Uterus (tissue), 4 donors: ENCODE measurements at places on chromosomes 11 and 22. TPM values are rescaled to one million over a fixed set of nuclear protein-coding genes. Genes with fewer than 3 reads are reported as not detected.

The ASRGL1 gene
- total RNA-seq, result 31.6 TPM

The FADS1 gene
- 51.5 TPM for total RNA-seq

GRCh38 chr11:113270080-113270479 lies 44.3 kb upstream of the TTC12 start:
- H3K27ac ChIP-seq, result no peak overlapping the region
- H3K4me3 ChIP-seq, result no peak overlapping the region
- no peak for DNase-seq
- H3K27me3 ChIP-seq, result no peaks in the 10 kb centered on the region
- no peaks in the 10 kb centered on the region for H3K36me3 ChIP-seq

DNA sequence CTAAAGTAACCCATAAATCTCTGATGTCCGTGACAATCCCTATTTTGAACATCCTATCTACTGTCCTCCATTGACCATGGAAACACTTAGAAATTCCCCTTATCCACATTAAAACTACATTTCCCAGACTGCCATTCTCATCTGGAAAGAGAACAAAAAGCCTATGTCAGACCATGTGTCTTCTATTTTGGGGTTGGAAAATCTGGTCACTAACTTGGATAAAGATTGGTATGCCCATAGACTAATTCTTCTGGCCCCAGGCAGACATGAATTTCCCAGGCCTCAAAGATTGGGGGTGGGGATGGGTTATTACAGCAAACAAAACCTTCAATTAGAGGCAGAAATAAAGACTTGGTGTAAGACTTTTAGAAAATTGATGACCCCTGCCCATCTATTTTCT lies 30.9 kb upstream of the CREB3L1 start:
- no peaks in the 10 kb centered on the region for H3K4me1 ChIP-seq
- H3K27me3 ChIP-seq, result no peaks in the 10 kb centered on the region
- no peaks in the 10 kb centered on the region for H3K36me3 ChIP-seq
- H3K27ac ChIP-seq, result no peak overlapping the region
- no peak overlapping the region for H3K4me3 ChIP-seq

The KDM4D gene
- total RNA-seq, result not detected

GRCh38 chr11:65504674-65505465 lies 6.0 kb downstream of the MALAT1 start:
- H3K4me3 ChIP-seq, result peak overlapping the region; percentile 85
- H3K27me3 ChIP-seq, result no peaks in the 10 kb centered on the region
- no peak for DNase-seq
- H3K36me3 ChIP-seq, result no peaks in the 10 kb centered on the region

GRCh38 chr11:16776711-16777612 lies 38.5 kb downstream of the C11orf58 start:
- H3K4me3 ChIP-seq, result no peak overlapping the region
- no peak overlapping the region for H3K27ac ChIP-seq
- H3K4me1 ChIP-seq, result no peaks in the 10 kb centered on the region
- no peaks in the 10 kb centered on the region for H3K36me3 ChIP-seq

DNA sequence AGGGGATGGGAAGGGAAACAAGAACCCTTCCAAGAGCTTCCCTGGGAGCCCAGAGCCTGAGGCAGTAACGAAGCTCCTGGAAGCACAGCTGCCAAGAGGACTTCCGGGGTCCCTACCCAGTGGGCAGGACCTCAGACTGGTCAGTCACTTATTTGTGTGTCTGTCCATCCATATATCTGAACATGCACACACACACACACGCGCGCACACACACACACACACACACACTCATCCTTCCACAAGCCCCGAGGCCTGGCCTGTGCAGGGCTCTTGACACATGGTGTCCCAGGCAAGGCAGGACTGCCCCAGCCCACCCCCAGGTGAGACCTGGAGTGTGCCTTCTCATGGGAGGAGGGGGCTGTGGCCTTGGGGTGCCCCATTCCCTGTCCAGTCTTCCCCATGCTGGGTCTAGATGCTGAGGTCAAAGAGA lies 44.9 kb downstream of the IGLL5 start:
- DNase-seq, result no peak
- no peaks in the 10 kb centered on the region for H3K27me3 ChIP-seq
- H3K27ac ChIP-seq, result no peak overlapping the region

The OR4S2 gene
- not detected for total RNA-seq

The B4GALNT4 gene
- 1.8 TPM for total RNA-seq

DNA sequence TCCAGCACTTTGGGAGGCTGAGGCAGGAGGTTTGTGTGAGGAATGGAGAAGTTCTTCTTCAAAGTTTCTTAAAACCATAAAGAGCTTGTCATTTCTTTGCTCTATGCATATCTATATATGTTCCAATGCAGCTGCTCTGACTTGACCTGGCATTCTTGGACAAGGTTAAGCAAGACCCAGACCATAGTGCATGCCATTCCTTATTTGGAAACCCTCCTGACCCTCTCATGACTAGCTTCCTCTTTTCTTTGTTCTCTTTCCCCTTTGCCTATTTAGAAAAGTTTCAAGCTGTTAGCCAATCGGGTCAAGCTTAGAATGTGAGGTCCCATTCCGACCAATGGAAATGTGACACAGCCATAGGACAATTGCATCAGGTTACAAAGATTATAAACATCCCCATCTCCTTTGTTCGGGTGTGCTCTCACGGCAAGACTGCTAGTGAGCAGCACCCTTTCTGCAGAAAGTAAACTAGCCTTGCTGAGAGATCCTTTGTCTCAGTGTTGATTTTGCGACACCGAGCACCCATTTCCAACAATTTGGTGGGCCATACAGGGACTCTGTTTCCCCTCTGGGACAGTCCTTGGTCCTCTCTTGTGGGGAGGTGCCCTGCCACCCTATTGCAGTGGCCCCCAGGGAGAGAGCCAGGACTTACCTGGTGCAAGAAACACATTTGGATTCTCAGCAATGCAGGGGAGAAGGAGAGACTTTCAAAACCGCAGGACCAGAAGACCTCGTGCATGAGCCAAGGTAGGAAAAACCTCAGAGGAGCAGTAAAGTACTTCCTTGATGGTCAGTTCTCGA lies 39.9 kb upstream of the ANO1 start:
- no peak for DNase-seq
- H3K36me3 ChIP-seq, result no peaks in the 10 kb centered on the region

DNA sequence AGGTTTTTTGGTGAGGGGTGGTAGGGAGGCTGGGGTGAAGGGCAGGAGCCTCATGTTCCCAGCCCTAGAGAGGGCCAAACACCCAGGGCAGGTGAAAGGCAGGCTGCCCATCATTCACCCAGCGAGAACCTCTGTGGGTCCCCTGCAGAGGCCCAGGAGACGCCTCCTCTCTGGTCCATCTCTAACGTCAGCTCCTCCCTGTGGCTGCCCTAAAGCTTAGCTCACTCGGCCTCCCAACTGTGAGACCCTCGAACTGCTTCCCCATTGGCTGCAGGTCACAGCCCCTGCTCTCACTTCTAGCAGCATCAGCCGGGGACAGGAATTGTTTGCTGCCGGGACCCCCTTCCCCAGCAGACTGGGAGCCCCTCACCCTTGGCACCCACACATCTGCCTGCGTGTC lies 615 bp upstream of the NFAM1 start:
- peaks cover 4% of the 10 kb centered on the region for H3K4me1 ChIP-seq
- no peaks in the 10 kb centered on the region for H3K27me3 ChIP-seq
- no peaks in the 10 kb centered on the region for H3K36me3 ChIP-seq
- H3K4me3 ChIP-seq, result no peak overlapping the region

DNA sequence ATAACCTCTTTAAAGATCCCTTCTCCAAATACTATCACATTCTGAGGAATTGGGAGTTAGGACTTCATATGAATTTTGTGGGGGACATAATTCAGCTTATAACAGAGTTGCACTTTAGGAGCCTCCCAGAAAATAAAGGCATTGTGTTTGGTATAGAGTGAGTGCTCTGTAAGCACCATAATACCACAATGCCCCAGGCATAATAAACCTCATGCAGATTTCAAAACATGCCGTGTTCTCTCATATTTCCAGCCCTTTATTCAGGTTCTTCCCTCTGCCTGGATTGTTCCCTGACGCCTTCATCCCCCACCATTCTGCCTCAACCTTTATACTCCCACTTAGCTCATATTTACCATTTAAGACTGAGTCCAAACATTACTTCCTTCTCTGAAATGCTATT lies 398.8 kb upstream of the FAT3 start:
- H3K27me3 ChIP-seq, result no peaks in the 10 kb centered on the region
- no peaks in the 10 kb centered on the region for H3K4me1 ChIP-seq
- DNase-seq, result no peak
- H3K27ac ChIP-seq, result no peak overlapping the region
- no peak overlapping the region for H3K4me3 ChIP-seq

The TUBA8 gene
- 0.90 TPM for total RNA-seq

DNA sequence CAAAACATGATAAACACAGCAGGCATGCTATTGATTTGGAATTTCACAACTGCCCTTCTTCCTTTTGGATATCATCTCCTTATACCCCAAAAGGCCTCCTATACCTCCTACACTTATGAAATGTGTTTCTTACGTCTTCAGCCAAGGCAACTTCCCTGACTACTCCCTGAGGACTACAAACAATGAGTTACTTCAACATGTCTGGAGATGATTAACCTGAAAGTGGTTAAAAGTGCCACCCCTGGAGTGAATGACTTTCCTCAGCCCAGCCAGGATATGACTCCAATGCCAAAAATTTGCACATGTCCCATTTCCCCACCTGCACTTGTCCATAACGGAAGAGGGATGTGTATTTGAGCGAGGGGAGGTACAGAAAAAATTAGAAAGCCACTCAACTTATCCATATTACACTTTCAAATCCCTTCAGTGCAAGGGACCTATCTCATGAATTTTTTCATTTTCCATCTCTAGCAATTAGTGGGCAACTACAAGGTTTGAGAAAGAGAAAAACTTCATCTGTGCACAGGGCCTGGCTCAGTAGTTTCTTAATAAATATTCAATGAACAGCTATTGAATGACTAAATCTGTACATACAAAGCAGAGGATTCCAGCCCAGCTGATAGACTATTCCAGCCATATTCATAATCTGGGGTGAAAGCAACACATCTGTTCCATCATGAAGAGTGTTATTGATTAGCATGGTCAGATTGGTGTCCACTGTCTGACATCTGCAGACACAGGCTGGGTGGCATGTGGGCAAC lies 36.8 kb downstream of the KIRREL3 start:
- no peak overlapping the region for H3K27ac ChIP-seq
- no peaks in the 10 kb centered on the region for H3K36me3 ChIP-seq
- no peaks in the 10 kb centered on the region for H3K27me3 ChIP-seq
- no peak for DNase-seq
- H3K4me1 ChIP-seq, result no peaks in the 10 kb centered on the region

DNA sequence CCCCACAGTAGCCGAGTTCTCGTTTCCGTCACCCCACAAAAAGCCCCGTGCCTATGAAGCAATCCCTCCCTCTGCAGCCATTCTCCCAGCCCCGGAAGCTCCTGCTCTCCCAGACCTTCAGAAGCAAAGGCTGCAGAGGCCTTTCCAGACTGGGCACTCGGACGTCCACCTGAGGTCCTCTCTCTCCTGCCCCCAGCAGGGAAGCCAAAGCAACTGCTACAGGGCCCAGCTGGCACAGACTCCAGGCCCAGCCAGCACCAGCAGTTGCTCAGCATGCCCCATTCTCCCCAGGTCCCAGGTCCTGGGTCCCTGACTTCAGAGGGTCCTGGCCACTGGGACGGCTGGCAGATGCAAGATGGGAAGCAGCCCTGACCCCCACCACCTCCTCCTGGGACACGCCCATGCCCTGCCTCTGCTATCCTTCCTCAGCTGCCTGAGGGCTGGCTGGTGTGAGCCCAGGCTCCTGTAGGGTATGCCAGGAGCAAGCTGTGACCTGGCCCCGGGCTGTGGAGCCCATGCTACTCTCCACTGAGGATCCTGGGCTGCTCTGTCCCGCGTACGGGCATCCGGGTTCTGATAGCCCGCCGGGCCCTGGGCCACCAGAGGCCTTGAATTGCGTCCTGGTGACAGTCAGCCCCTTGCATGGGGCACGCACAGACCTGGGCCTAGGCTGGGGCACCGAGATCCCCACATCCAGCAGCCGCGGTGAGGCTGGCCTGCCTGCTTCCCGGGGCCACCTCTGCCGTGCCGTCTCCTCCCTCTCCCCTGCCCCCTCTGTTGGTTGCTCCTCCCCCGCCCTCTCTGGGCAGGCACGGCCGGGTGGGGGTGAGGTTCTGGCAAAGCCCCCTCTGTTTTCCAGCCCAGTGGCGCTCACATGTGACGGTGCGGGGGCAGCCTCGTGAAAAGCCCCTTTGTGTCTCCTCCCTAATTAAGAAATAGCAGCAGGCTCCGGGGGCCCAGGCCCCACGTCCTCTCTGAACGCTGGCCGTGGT lies 1310.3 kb downstream of the BRD1 start:
- H3K27ac ChIP-seq, result no peak overlapping the region
- DNase-seq, result no peak
- H3K36me3 ChIP-seq, result no peaks in the 10 kb centered on the region
- H3K4me1 ChIP-seq, result no peaks in the 10 kb centered on the region

DNA sequence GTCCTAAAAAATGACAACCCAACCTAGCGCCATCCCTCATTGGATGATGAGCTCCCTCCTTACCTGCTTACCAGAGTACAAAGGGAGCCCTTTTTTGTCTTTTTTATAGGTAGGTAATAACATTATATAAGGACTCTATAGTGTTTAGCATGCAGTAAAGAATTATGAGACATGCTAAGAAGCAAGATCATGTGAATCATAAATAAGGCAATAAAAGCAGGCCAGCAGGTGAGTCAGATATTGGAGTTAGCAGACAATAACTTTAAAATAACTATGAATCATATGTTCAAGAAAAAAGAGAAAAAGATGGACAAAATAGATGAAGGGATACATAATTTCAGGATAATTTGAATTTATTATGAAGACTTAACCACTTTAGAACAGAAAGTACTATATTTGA lies 81.5 kb downstream of the GRK3 start:
- H3K36me3 ChIP-seq, result no peaks in the 10 kb centered on the region
- H3K27me3 ChIP-seq, result no peaks in the 10 kb centered on the region
- no peak overlapping the region for H3K4me3 ChIP-seq
- no peaks in the 10 kb centered on the region for H3K4me1 ChIP-seq

- H3K4me3 ChIP-seq, result no peak overlapping the region
- H3K36me3 ChIP-seq, result no peaks in the 10 kb centered on the region
- no peaks in the 10 kb centered on the region for H3K27me3 ChIP-seq
- no peaks in the 10 kb centered on the region for H3K4me1 ChIP-seq
These were observed 37.8 kb downstream of the OSBP2 start for GRCh38 chr22:30732426-30732825.

GRCh38 chr22:28029956-28030355 lies 110.9 kb upstream of the PITPNB start:
- DNase-seq, result no peak
- peak overlapping the region; percentile 61 for H3K27ac ChIP-seq
- peaks cover 6% of the 10 kb centered on the region for H3K4me1 ChIP-seq

- no peak for DNase-seq
- H3K27me3 ChIP-seq, result no peaks in the 10 kb centered on the region
- H3K4me3 ChIP-seq, result no peak overlapping the region
These were observed 52.9 kb downstream of the GAB4 start for GRCh38 chr22:16955081-16955480.

DNA sequence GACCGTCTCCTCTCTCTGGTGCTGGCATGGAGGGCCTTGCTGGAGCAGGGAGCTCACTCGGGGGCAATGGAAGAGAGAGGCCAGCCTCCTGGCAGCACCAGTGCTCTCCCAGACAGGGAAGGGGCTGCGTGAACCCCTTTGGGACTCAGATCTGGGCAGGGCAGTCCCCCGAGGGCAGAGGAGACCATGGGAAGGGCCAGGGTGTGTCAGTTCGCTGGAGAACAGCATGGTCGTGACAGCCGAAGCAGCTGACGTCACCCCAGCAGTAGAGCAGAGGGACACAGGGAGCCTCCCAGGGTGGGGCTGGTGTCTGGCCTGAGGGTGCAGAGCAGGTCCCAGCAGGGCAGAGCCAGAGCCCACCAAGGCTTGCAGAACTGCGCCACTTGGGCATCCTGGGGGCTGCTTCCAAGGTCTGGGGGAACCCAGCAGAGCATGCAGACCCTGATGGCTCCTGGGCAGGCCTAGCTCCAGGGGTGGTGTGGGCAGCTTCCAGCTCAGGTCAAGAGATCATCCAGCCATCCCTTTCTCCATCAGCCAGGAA lies 71.0 kb upstream of the KCNQ1OT1 start:
- H3K27me3 ChIP-seq, result no peaks in the 10 kb centered on the region
- no peak for DNase-seq
- H3K4me3 ChIP-seq, result no peak overlapping the region
